ENCODE measurements at places on chromosomes 13 and 19.
A peak's percentile ranks its signal among the peaks of the same experiment; 100 is the strongest.

- no peak for DNase-seq
- no peaks in the 10 kb centered on the region for H3K36me3 ChIP-seq
- H3K4me3 ChIP-seq, result no peak overlapping the region
- H3K27me3 ChIP-seq, result no peaks in the 10 kb centered on the region
These were observed 88.3 kb downstream of the SIPA1L3 start for GRCh38 chr19:37995346-37995745.

GRCh38 chr13:36217456-36217855 lies 3.1 kb upstream of the SOHLH2 start:
- H3K4me3 ChIP-seq, result no peak overlapping the region
- DNase-seq, result no peak
- H3K4me1 ChIP-seq, result no peaks in the 10 kb centered on the region
- H3K36me3 ChIP-seq, result no peaks in the 10 kb centered on the region
- no peaks in the 10 kb centered on the region for H3K27me3 ChIP-seq

GRCh38 chr13:40624383-40624782 lies 42.1 kb downstream of the FOXO1 start:
- H3K4me3 ChIP-seq, result no peak overlapping the region
- DNase-seq, result no peak
- no peaks in the 10 kb centered on the region for H3K27me3 ChIP-seq
- H3K27ac ChIP-seq, result no peak overlapping the region

GRCh38 chr19:46919324-46919723 lies 58.5 kb downstream of the ARHGAP35 start:
- H3K27ac ChIP-seq, result no peak overlapping the region

DNA sequence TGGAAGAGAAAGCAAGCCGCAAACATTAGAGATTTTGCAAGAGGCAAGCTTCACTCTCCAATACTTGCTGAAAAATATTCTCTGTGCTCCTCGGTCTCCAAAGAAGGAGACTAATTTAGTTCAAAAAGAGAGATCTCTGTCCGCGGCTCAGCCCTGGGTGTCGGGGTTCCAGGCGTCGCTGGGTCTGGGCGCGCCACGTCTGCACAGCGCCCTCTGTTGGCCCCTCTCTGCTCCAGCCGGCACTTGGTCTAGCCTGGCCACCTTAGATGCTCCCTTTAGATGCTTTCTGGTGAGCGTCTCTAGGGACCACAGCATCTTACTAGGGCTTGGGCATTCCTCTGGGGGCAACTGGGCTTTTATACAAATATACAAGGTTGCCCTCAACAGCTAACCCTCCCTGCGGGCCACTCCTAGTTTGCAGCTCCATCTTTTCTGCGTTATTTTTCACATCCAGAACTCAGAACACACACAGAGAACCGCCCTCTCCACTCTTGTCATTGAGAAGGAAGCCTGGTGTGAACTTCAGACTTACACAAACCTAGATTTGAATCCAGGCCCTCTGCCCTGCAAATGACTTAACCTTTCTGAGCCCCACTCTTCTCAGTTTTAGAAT lies 78.3 kb downstream of the CYSLTR2 start:
- no peak for DNase-seq
- no peaks in the 10 kb centered on the region for H3K4me1 ChIP-seq

DNA sequence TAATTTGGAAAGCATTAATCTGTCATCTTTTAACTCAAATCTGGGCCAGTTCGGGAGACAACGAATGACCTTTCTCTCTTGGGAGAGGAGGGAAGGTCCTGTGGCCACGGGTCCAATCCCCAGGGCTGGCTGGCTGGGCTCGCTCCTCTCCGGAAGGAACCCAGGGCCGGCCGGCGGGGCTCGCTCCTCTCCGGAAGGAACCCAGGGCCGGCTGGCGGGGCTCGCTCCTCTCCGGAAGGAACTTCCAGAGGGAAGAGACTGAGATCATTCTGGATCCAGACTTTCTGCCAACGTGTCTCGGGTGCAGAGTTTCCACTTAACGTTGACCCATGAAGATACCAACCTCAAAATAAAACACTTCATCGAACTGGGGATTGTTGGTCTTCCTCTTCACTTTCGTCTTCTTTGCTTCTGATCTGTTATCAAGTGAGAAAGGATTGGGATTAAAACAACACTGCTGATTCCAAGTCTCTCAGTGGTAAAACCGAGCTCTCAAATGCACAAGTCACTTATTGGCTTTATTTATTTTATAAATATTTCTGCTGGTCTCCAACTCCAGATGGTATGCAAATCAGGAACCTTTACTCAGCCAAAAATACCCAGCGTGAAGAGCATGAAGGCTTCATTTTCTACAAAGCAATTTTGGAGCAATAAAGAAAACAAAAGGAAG lies 53.3 kb upstream of the C13orf46 start:
- peak overlapping the region; percentile 70 for H3K27ac ChIP-seq
- H3K4me3 ChIP-seq, result peak overlapping the region; percentile 34
- peaks cover 29% of the 10 kb centered on the region for H3K4me1 ChIP-seq
- H3K36me3 ChIP-seq, result peaks cover 19% of the 10 kb centered on the region
- no peak for DNase-seq

- DNase-seq, result no peak
- H3K4me1 ChIP-seq, result no peaks in the 10 kb centered on the region
- H3K36me3 ChIP-seq, result no peaks in the 10 kb centered on the region
- no peak overlapping the region for H3K27ac ChIP-seq
These were observed 39.4 kb upstream of the DACH1 start for GRCh38 chr13:71906448-71906847.

- H3K4me1 ChIP-seq, result peaks cover 16% of the 10 kb centered on the region
- DNase-seq, result no peak
- H3K36me3 ChIP-seq, result no peaks in the 10 kb centered on the region
- H3K27ac ChIP-seq, result peak within 1 kb of the TSS; percentile 71
- peak within 1 kb of the TSS; percentile 84 for H3K4me3 ChIP-seq
These were observed at the start of gene CEBPA for GRCh38 chr19:33302175-33302973. TSS of gene CEBPA (minus strand) at chr19:33302534. CDS start at chr19:33302414, 120 bp downstream.

- no peak overlapping the region for H3K4me3 ChIP-seq
- H3K27ac ChIP-seq, result no peak overlapping the region
- no peaks in the 10 kb centered on the region for H3K27me3 ChIP-seq
- peak; percentile 64 for DNase-seq
These were observed 11.5 kb downstream of the APLP1 start for GRCh38 chr19:35879770-35880317.

DNA sequence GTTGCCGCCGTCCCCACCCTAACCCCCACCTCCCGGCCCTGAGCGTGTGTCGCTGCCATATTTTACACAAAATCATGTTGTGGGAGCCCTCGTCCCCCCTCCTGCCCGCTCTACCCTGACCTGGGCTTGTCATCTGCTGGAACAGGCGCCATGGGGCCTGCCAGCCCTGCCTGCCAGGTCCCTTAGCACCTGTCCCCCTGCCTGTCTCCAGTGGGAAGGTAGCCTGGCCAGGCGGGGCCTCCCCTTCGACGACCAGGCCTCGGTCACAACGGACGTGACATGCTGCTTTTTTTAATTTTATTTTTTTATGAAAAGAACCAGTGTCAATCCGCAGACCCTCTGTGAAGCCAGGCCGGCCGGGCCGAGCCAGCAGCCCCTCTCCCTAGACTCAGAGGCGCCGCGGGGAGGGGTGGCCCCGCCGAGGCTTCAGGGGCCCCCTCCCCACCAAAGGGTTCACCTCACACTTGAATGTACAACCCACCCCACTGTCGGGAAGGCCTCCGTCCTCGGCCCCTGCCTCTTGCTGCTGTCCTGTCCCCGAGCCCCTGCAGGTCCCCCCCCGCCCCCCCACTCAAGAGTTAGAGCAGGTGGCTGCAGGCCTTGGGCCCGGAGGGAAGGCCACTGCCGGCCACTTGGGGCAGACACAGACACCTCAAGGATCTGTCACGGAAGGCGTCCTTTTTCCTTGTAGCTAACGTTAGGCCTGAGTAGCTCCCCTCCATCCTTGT lies 6.4 kb downstream of the YIPF2 start:
- H3K4me1 ChIP-seq, result no peaks in the 10 kb centered on the region
- peaks cover 68% of the 10 kb centered on the region for H3K36me3 ChIP-seq
- no peak for DNase-seq
- no peak overlapping the region for H3K4me3 ChIP-seq
- H3K27me3 ChIP-seq, result no peaks in the 10 kb centered on the region

DNA sequence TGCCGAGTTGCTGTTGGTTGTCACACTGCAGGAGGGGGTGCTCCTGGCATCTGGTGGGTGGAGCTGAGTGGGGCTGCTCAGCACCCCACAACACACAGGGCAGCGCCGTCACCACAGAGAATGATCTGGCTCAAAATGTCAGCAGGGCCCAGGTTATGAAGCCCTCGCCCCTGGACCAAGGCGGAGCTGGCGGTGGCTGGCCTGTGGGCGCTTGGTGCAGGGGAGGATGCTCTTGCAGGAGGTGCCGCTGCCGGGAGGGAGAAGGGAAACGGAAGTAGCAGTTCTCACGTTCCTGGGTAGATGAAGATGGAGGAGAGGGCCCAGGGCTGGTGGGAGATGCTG lies 14.2 kb upstream of the LENG8 start:
- no peak overlapping the region for H3K27ac ChIP-seq
- peaks cover 7% of the 10 kb centered on the region for H3K27me3 ChIP-seq
- no peak overlapping the region for H3K4me3 ChIP-seq
- no peaks in the 10 kb centered on the region for H3K36me3 ChIP-seq
- H3K4me1 ChIP-seq, result peaks cover 3% of the 10 kb centered on the region
- DNase-seq, result no peak

DNA sequence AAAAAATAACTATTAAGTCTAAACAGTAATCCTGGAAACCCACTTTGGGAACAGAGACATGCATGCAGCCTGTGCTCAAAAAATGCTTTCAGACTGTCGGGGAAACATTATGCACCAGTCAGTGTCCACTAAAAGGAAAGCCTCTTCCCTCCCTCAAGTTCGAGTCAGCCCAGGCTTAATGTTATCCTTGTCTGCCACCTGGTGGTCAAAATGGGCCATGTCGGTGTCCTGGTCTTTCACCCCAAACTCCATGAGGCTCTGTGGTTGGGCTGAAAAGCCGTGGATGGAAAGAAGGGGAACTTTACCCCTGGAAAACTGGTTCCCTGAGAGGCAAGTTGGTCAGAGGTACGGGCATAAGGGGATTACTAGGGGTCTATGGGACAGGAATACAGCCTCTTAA lies 88.4 kb upstream of the ZNF492 start:
- no peaks in the 10 kb centered on the region for H3K27me3 ChIP-seq
- no peak overlapping the region for H3K4me3 ChIP-seq
- H3K27ac ChIP-seq, result no peak overlapping the region
- no peak for DNase-seq
- no peaks in the 10 kb centered on the region for H3K36me3 ChIP-seq

GRCh38 chr19:5253406-5254110 lies 87.1 kb downstream of the PTPRS start:
- no peaks in the 10 kb centered on the region for H3K4me1 ChIP-seq
- no peak overlapping the region for H3K4me3 ChIP-seq
- DNase-seq, result peak; percentile 72
- no peaks in the 10 kb centered on the region for H3K27me3 ChIP-seq
- peak overlapping the region; percentile 62 for H3K27ac ChIP-seq

DNA sequence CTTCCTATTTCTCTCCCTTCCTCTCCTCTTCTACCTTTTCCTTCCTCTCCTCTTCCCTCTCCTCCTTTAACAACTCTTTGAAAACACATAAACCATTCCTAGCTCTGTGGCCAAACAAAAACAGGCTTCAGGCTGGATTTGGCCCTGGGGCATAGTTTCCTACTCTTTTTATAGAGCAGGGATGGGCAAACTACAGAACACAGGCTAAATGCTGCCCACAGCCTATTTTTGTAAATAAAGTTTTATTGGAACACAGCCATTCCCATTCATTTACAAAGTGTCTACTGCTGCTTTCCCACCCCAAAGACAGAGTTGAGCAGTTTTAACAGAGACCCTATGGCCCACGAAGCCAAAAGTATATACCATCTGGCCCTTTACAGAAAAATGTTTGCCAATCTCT lies 35.4 kb downstream of the LHFPL6 start:
- DNase-seq, result no peak
- no peak overlapping the region for H3K4me3 ChIP-seq
- H3K27ac ChIP-seq, result no peak overlapping the region
- peaks cover 20% of the 10 kb centered on the region for H3K4me1 ChIP-seq
- H3K27me3 ChIP-seq, result no peaks in the 10 kb centered on the region

GRCh38 chr13:37087486-37087885 lies 18.0 kb downstream of the CSNK1A1L start:
- DNase-seq, result no peak
- H3K36me3 ChIP-seq, result no peaks in the 10 kb centered on the region
- no peaks in the 10 kb centered on the region for H3K27me3 ChIP-seq
- H3K27ac ChIP-seq, result no peak overlapping the region

- no peak overlapping the region for H3K4me3 ChIP-seq
- H3K4me1 ChIP-seq, result no peaks in the 10 kb centered on the region
- no peak overlapping the region for H3K27ac ChIP-seq
These were observed 86.1 kb downstream of the EDNRB start for GRCh38 chr13:77832339-77833100.

- no peaks in the 10 kb centered on the region for H3K36me3 ChIP-seq
- H3K4me1 ChIP-seq, result peaks cover 20% of the 10 kb centered on the region
- H3K4me3 ChIP-seq, result peak overlapping the region; percentile 42
- no peaks in the 10 kb centered on the region for H3K27me3 ChIP-seq
- peak overlapping the region; percentile 79 for H3K27ac ChIP-seq
These were observed 4.5 kb downstream of the MAMSTR start for GRCh38 chr19:48714759-48715675.

DNA sequence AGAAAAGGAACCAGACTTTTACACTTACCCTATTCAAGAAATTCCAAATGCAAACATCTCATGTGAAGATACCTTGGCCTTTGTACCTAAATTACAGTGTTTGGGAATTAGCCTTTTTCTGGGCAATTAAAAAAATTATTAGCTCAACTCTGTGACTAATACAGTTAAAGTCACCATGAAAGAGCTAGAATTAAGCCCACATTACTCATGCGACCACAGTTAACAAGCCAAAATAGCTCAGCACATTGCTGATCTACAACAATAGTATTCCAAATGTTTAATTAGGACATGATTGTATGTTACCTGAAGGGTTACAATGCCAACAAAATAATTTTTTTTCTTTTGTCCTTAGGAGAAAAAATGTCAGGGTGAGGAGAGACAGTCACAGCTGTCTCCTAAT lies 263.6 kb upstream of the GPC6 start:
- H3K27ac ChIP-seq, result no peak overlapping the region
- no peaks in the 10 kb centered on the region for H3K4me1 ChIP-seq
- no peak for DNase-seq

DNA sequence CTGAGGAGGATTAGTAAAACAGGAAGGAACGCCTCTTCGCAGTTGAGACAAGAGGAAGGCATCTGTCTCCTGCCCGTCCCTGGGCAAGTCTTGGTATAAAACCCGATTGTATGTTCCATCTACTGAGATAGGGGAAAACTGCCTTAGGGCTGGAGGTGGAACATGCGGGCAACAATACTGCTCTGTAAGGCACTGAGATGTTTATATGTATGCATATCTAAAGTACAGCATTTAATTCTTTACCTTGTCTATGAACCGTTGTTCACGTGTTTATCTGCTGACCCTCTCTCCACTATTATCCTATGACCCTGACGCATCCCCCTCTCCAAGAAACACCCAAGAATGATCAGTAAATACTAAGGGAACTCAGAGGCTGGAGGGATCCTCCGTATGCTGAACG lies 722 bp upstream of the TIMM50 start:
- H3K27ac ChIP-seq, result peak overlapping the region; percentile 38
- DNase-seq, result no peak
- peak overlapping the region; percentile 68 for H3K4me3 ChIP-seq

DNA sequence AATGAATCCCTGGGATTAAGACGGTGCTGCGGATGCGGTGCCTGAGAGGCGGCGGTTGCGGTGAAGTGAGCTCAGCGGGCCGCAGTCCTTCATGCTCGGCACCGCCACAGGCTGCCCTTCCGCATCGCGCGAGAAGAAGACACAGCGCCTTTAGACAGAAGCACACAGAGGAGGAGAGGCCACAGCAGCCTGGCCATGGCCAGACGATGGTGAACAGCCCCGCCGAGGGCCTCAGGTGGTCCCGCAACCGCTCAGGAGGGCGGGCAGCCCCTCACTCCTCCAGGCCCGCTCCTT lies 459.2 kb downstream of the MYO16 start:
- no peaks in the 10 kb centered on the region for H3K27me3 ChIP-seq
- no peak for DNase-seq
- H3K36me3 ChIP-seq, result no peaks in the 10 kb centered on the region
- no peak overlapping the region for H3K4me3 ChIP-seq
- H3K27ac ChIP-seq, result no peak overlapping the region

Measured in ascending aorta (tissue), 2 donors.